SK-N-DZ (cell line): ENCODE measurements at places on chromosomes 5 and 9.

- DNase-seq = peak; percentile 29
These were observed 16.6 kb upstream of the ENTREP1 start for GRCh38 chr9:69308206-69308931.

GRCh38 chr5:107395632-107396350, 274.9 kb downstream of the EFNA5 start:
- no peak for DNase-seq

GRCh38 chr5:132776131-132776937, 705 bp downstream of the SEPTIN8 start:
- peak; percentile 70 for DNase-seq

- DNase-seq = no peak
These were observed 38.1 kb downstream of the MAP1B start for GRCh38 chr5:72145348-72145747.

DNA sequence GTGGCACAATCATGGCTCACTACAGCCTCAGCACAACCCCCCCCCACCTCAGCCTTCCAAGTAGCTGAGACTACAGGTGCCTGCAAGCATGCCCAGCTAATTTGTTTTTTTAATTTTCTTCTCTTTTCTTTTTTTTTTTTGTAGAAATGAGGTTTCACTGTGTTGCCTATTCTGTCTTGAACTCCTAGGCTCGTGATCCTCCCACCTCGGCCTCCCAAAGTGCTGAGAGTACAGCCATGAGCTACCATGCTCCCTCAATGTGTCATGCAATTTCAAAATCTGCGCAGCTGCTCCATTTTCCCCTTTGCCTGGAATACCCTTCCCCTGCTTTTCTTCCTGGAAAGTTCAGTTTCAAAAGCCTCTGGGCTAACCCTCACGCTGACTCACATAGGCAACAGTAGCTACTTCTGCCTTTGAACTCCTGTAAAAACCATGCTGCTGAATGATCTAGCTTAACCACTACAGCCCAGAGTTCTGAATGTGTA, 71.0 kb upstream of the IL7R start:
- DNase-seq = no peak

DNA sequence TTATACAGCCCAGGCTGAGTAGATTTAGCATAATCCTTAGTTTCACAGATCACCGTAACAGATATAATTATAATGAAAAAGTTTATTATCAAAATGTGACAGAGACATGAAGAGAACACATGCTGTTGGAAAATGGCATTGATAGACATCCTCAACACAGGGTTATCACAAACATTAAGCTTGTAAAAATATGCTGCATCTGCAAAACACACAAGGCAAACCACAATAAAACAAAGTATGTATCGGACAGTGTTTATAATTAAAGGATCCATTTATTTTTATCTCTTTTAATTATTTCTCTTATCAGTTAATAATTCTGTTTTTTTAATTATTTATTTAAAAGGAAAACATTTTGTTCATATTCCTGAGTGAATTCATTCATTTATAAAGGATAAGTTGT, 829.9 kb upstream of the CDH9 start:
- DNase-seq = no peak

DNA sequence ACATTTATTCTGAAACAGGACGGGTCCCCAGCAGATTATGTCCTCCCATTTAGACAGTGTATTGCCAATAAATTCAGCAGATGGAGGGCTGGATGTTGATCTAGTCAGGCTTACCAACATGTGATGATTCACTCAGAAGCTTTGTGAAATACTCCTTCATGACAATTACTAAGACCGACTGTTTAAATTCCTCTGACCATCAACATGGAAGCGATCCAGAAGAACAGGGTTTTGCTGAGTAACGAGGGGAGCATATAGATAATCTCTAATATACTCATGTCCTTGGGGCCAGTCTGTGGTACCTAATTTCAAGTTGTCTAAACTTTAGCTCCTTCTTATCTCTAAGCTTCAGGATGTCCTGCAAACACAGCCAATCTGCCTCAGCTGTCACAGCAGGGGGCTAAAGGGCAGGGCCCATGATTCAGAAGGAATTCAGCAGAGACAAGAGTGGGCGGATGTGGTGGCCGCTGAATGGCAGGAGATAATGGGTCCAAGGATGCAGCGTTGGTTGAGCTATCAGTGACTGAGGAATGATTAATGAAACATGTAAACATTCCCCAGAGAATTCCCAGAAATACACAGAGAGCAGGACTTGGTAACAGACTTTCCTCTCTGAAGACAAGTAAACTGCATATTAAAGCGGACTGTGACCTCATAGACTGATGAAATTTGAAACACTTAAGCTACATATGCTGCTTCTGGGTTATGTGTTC, 109.4 kb downstream of the ANKRD55 start:
- no peak for DNase-seq

- no peak for DNase-seq
These were observed 3.6 kb upstream of the IL3 start for GRCh38 chr5:132056610-132057497.

GRCh38 chr9:117359910-117360309, 54.9 kb downstream of the ASTN2 start:
- no peak for DNase-seq

DNA sequence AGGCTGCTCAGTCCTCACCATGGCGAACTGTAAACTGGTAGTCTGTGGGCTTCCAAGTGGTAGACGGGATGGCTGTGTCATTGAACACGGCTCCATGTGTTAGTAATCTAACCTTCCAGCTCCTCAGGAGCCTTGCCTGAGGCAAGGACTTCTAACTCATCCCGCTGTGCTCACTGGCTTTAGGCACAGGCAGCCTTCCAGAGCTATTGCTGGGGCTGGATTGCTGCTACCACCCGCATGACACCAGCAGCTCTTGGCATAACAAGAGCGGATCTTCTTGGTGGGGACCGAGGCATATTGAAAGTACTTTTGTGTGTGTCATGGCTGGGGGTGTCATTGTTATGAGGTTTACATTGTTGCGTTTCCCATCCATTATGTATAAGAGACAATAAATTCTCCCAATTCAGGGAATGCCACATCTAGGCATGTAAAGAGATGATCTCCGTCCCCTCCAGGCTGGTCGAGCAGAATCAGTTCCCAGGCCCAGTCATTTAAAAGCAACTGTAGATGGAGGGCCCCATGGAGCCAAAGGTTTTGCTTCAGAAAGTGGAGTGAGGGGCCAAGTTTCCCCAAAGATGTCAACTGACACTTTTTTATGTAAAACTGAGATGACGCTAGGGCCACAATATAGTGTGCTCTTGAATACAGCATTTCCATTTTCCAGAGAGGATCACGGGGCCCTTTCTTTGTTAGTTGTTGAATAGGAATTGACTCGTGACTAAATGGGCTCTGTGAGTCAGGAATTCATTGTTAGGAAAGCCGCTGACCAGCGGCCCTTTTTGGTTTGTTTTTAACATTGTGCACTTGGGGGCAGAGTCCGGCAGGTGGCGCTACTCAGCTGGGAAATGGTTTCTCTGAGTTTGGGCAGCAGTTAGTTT, 759.5 kb downstream of the TAF11L14 start:
- DNase-seq = peak; percentile 63

DNA sequence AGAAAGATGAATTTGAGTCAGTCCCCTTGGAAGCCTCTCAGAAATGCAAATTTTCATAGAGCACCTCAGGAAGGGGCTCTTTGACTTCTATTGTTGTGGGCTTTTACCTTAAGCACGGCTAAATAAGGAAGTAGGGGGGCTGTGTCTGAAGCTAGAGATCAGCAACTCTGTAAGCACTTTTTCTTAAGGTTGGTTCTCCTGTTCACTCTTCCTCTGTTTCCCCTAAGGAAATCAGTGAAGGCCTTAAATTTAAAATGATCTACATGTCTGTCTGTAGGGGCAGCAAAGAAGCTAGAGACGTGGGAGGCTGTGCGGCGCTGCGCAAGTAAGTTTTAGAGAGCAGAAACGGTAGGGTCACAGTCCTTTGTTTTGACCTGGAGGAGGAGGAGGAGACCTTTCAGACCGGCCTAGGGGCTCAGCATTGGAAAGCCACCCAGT, 1.2 kb upstream of the CDC14B start:
- DNase-seq = peak; percentile 13

DNA sequence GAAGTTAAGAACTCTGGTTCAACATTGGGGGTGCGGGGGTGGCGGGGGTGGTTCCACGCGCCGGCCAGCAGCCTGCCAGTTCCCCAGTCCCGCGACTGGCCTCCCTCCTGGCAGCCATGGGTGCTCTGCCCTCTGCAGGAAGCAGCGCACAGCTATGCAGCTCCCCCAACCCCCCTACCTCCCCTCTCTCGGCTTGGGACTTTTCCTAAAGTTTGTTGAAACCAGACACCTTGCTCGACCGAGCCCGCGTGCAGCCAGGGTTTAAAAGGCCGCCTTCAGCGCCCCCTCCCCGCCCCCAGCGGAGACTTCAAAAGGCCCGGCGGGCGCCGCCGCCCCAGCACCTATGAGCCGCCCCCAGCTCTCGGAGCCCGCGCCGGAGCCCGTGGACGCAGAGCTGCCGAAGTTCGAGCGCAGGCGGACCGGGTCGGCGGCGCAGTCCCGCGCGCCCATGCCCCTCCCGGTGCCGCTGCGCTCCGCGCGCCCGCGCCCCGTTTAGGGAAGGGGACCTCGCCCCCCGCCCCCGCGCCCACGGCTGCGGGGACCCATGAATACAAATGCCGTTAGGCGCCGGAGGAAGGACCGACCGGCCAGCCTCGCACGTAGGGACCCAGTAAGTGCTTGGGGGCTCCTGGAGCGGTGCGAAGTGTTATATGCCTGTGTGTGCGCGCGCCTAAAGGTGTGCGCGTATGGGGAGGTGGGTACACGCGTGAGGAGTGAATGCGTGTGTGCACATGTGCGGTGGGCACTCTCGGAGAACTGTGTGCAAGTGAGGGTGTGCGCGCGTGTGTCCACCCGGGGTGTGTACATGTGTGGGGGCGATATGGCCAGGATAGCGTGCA, 1.4 kb upstream of the COL27A1 start:
- DNase-seq = no peak

- DNase-seq = no peak
These were observed 20.6 kb upstream of the CMBL start for GRCh38 chr5:10328323-10328722.

DNA sequence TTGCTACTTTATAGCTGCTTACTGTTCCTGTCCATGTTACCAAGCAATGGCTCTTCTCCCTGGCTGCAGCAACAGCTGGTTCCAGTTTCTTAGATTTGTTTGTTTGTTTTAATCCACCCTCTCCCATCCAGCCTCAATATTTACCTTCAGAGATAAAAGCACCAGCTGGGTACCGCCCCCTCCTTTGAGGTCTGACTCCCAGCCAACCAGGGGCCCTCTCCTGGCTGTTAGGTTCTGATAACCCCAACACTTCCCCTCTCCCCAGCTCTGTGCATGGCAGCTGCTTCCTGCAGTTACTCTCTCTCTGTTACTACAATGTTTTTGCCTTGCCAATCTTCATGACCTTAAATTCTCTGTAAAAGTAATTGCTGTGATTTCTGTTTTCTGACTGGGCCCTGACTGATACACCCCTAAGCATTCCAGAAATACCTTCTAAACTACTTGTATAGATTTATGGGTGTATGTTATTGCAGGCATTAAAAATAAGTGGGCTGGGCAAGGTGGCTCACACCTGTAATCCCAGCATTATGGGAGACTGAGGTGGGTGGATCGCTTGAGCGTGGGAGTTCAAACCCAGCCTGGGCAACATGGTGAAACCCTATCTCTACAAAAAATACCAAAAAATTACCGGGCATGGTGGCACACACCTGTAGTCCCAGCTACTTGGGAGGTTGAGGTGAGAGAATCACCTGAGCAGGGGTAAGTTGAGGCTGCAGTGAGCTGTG, 2.6 kb upstream of the GCNT1 start:
- DNase-seq = peak; percentile 12

- DNase-seq = no peak
These were observed 44.7 kb downstream of the STOM start for GRCh38 chr9:121325387-121325786.

GRCh38 chr9:108445431-108446071, 410.2 kb downstream of the ACTL7B start:
- DNase-seq = no peak

DNA sequence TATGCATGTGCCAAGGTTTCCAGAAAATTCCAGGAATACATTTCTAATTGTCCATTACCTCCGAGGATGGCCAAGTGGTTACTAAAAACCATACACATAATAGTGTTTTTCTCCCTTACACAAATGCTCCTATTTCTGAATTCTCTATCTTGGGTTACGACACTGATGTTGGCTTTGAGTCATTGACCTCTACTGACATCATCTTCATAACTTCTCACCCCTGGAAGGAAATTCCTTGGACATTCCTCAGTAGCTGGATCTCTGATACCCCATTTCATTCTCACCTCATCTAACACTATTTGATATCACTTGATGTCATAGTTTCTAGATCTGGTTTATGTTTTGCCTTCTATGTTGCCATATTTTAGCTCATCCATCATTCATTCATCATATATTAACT, 287.2 kb downstream of the CTNND2 start:
- DNase-seq = no peak

GRCh38 chr9:31799953-31800609, 584.4 kb upstream of the ACO1 start:
- DNase-seq = peak; percentile 52

- DNase-seq = no peak
These were observed 149.6 kb upstream of the ATP10B start for GRCh38 chr5:161001604-161002003.

- no peak for DNase-seq
These were observed 465.9 kb downstream of the DMAC1 start for GRCh38 chr9:7333719-7334118.

DNA sequence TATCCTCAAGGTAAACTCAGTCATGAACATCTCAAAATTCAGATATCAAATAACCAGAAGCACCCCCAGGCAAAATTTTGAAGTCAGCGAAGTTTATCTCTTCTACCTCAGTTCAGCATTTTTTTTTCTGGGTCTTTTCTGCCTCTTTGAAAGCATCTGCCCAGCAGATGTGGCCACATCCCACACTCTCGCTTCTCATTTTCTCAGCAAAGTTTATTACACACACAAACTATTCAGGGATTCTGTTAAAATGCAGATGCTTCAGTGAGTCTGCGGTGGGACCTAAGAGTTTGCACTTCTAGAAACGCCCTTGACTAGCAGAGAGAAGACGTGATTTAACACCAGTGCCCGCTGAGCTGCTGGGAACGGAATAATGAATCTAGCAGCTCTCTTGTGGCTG, 19.3 kb downstream of the RASEF start:
- DNase-seq = no peak

- no peak for DNase-seq
These were observed 5.7 kb downstream of the PCDHB4 start for GRCh38 chr5:141127305-141127704.

DNA sequence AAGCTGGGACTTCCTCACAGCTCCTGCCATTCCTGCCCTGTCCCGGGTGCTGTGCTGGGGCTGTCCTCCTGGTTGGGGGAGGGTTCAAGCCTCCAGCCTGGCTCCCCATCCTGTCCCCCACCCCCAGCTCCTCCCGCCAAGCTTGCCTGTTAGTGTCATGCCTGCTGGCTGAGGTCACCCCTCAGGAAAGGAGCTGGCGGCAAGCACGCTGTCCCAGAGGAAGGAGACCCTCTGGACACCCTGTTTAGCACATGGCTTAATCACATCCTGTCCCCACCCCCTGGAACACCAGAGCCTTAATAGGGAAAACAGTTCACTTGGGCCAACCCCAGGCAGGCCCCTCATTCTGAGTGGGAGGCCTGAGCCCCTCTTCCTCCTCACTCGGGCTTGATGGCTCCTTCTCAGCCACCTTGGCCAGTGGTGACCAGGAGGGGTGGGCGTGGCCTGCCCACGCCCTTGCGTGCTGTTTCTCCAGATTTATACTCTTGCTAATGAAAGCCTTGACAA, 9.2 kb upstream of the PHYHD1 start:
- DNase-seq = no peak
